Osteocyte (in vitro differentiated cells): ENCODE measurements at places on chromosomes 4 and X. TPM values are rescaled to one million over a fixed set of nuclear protein-coding genes. Genes with fewer than 3 reads are reported as not detected.

DNA sequence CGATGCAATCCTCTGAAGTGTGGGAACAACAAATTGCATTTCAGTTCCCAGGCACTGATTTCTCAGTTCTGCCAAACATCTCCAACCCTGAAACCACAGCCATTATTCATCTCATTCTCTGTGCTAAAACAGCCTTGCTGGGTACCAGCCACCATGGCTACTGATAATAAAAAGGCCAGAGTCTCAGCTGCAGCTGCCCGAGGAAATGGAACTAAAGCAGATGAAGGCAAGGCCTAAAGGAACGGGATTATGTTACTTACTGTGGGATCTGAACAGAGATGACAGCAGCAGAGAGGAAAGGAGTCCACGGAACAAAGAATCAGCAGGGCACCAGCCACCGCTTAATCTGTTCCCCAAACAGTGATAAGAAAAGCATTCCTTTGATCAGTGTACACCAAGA lies 155.7 kb downstream of the PAPSS1 start:
- H3K27me3 ChIP-seq = no peaks in the 10 kb centered on the region
- H3K4me3 ChIP-seq = no peak overlapping the region
- no peak for DNase-seq
- no peak overlapping the region for H3K27ac ChIP-seq
- peaks cover 11% of the 10 kb centered on the region for H3K36me3 ChIP-seq
- H3K4me1 ChIP-seq = peaks cover 20% of the 10 kb centered on the region

- no peak for DNase-seq
- H3K4me3 ChIP-seq = peak overlapping the region; percentile 26
- peaks cover 27% of the 10 kb centered on the region for H3K36me3 ChIP-seq
Measured at GRCh38 chr4:106165351-106166010, 150.5 kb downstream of the TBCK start.

DNA sequence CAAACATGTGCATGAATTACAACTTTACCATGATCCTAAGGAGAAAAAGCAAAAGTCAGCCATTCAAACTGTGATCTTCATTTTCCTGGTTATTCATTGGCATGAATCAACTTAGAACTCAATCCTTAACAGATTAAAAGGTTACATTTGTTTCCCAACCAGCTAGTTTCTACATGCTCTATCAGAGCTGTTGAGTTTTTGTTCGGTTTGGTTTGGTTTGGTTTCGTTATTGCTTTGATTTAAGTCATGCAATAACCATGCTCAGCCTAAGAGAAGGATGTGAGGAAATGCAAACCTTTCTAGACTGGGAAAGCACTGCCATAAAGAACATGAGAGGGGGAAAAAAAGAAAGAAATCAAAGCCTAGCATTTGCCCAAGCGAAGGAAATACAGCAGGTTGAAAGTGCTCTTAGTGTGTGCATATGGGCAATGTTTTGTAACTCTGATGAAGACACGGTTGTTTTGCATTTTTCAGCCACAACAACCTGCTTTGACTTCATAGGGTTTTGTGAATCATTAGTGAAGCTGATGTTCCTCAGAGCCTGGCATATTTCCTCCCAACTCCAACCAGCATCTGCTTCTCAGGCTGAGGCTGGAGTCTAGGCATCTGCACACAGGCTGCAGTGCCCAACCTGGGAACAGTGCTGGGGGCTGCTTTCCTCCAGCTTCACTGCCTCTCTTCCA lies 234.3 kb downstream of the ZNF674 start:
- peaks cover 14% of the 10 kb centered on the region for H3K4me1 ChIP-seq

- H3K27me3 ChIP-seq = peaks cover 90% of the 10 kb centered on the region
- H3K4me1 ChIP-seq = peaks cover 1% of the 10 kb centered on the region
- no peak overlapping the region for H3K4me3 ChIP-seq
- H3K36me3 ChIP-seq = no peaks in the 10 kb centered on the region
- no peak for DNase-seq
Measured at GRCh38 chr4:41751449-41752061, 3.0 kb upstream of the PHOX2B start.

DNA sequence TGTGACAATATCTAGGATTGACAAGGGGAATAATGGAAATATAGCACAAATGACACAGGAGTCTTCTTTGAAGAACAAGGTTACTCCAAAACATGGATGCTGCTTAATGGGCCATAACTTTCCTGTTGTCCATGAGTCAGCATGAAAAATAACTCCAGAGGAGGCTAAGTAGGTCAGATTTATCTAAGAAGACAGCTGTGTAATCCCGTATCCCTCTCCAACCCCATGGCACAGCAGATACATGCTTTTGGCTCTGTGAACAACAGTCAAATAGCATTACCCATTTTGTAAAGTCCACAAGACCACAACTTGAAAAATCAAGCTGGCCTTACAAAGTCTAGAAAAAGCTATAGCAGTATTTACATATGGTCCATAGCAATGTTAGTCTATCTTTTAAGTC lies 2.1 kb upstream of the TMEM131L start:
- DNase-seq = no peak
- H3K36me3 ChIP-seq = no peaks in the 10 kb centered on the region
- peaks cover 29% of the 10 kb centered on the region for H3K4me1 ChIP-seq

DNA sequence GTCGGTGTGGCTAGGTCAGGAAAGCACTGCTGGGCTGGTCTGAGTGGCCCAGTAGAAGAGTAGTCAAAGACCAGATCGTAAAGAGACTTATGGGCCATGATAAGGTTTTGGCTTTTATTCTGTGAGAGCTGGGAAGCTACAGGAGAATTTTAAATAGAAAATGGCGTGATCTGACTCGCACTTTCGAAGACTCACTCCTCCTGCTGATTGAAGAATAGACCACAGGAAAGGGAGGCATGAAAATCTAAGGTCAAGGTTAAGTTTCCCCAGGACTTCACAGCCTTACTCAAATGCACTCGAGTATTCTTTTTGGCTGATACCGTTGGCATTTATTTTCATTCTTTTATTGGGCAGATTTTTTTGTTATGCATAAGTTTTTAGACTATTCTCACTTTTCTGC lies 231.4 kb upstream of the ANKRD50 start:
- no peak overlapping the region for H3K4me3 ChIP-seq
- H3K27me3 ChIP-seq = no peaks in the 10 kb centered on the region
- H3K4me1 ChIP-seq = peaks cover 35% of the 10 kb centered on the region
- DNase-seq = no peak
- H3K27ac ChIP-seq = no peak overlapping the region

DNA sequence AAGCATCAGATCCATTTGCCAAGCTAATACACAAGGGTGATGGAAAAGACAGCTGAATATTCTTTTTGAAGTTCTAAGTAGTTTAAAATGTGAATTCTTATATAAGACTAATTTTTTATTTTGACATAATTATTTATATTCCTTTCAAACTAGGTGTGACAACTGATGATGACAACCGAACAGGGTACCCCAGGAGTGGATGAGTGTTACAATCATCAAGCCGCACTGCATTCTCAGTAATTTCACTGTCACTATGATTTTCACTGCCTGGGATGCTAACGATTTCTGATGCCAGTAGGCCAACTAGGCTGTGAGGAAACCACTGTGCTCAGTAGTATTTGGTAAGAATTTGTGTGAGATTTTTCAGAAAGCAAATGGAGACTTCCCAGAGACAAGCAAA lies 317.5 kb downstream of the ARAP2 start:
- no peak overlapping the region for H3K4me3 ChIP-seq
- no peaks in the 10 kb centered on the region for H3K36me3 ChIP-seq
- no peak overlapping the region for H3K27ac ChIP-seq
- H3K27me3 ChIP-seq = peaks cover 11% of the 10 kb centered on the region
- no peak for DNase-seq
- no peaks in the 10 kb centered on the region for H3K4me1 ChIP-seq

DNA sequence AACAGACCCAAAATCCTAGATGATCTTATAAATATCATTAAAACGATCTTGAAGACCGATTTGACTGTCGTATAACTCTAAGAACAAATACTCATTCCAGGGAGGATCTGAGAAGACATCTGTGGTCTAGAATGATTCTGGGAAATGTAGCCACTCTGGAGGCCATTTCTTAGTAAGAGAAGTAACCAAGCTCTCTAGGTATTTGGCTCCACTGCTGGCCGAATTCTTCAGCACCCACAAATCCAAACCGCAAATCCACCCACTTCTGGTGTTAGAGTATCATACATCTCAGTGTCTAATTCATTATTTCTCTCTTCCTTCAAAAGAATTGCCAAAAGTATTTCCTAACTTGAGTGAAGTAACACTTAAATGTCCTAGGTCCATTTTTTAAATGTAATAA lies 23.9 kb downstream of the KLHL5 start:
- peaks cover 62% of the 10 kb centered on the region for H3K36me3 ChIP-seq
- no peak for DNase-seq
- H3K4me3 ChIP-seq = no peak overlapping the region
- H3K27me3 ChIP-seq = no peaks in the 10 kb centered on the region
- H3K27ac ChIP-seq = no peak overlapping the region
- peaks cover 5% of the 10 kb centered on the region for H3K4me1 ChIP-seq

The FGFBP1 gene
- total RNA-seq = not detected in 2 replicates

The TRIML2 gene
- total RNA-seq = not detected in 2 replicates

The CENPC gene
- 15.8 and 19.6 TPM in 2 replicates for total RNA-seq
